Activated CD4-positive, alpha-beta T cell treated with anti-CD3 and anti-CD28 coated beads, Interleukin-2, amount 50 U/mL, for 16 hours (primary cell): ENCODE measurements at places on chromosomes 16 and 17.

DNA sequence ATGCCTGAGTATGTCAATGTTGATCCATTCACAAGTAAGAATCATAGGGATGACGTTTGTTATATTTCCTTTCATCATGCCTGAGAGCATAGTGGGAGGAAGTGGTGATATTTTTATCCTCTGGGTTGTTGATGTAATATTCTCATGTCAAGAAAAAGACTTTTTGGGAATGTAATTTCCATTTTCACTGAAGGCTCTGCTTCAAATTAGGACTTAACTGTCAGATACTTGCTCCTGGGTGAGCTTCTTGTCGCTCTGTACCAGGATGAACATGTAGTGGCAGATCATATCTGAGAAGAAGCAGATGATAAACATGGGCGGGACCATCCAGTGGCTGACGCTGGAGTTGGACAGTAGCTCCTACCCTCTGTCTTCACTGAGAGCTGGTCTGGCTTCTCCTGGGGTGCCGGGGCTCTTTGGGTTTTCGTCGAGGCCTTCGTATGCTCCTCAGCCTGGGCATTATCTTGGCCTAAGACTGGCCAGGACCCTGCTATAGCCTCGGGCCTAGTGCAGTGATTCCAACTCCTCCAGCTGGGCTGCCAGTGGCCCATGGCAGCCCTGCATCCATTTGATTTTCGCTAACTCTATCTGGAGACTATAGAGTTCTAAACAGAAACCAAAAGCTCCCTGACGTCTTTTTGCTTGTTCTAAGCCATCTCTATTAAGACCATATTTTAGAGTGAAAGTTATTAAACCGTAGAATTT, 19.7 kb downstream of the CYB5B start:
- DNase-seq, result peak; percentile 21

DNA sequence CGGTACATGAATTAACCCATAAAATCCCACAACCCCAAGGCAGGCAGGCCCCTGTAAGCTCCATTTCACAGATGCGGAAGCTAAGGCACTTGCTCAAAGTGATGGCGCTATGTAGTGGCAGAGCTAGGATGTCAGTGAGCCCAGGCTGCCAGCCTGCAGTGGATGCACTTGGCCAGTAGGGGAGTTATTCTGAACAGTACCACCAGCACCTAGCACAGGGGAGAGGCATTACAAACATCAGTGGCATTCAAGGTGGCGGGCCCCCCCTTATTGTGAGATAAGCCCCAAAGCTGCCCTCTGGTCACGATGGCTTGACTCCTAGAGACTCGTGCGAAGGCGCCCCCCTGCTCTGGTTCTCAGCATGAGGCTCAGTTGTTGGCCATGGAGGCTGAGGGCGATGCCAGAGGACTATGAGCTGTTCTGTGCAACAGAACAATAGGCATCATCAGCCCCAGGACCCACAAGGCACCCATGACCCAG, 33.8 kb downstream of the GTF3C1 start:
- peak; percentile 29 for DNase-seq

- DNase-seq, result peak; percentile 2
Observed at GRCh38 chr17:43176119-43176570, 5.1 kb downstream of the NBR1 start.

DNA sequence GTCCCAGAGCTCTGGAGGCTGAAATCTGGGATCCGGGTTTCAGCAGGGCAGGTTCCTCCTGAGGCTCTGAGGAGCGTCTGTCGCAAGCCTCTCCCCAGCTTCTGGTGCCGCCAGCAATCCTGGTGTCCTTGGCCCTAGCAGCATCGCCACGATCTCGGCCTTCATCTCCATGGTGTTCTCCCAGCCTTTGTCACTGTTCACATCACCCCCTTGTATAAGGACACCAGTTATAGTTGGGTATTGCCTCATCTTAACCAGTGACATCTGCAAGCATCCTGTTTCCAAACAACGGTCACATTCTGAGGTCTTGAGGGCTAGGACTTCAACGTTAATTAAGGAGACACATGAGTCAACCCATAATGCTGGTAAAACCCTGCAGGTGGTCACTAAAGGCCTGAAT, 2.8 kb upstream of the PPP1R27 start:
- DNase-seq, result no peak

DNA sequence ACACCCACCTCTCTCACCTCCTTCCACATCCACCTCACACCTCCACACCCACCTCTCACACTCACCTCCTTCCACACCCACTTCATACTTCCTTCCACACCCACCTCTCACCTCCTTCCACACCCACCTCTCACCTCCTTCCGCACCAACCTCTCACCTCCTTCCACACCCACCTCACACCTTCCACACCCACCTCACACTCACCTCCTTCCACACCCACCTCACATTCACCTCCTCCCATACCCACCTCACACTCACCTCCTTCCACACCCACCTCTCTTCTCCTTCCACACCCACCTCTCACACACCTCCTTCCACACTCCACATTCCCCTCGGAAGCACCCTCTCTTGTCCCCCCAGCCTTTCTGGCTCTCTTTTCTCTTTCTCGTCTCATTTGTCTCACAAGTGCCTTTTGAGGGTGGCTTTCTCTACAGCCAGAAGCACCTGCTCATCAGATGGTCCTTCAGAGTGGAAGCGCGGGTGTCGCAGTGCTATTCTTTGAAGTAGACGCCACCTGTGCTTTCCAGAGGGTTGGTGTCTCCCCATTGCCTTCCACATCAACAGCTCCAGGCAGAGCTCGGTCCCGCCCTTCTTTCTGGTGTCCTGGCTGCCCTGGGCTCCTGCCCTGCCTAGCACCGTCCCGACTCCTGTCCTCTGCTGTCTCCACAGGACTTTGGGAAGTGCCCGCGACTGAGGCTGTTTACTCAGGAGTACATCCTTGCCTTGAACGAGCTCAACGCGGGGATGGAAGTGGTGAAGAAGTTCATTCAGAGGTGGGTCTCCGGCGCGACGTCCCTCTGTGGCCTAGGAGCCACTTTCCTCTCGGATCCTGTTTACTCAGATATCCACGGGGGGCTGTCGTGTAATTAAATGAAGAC, 109.4 kb upstream of the PLCG2 start:
- no peak for DNase-seq

DNA sequence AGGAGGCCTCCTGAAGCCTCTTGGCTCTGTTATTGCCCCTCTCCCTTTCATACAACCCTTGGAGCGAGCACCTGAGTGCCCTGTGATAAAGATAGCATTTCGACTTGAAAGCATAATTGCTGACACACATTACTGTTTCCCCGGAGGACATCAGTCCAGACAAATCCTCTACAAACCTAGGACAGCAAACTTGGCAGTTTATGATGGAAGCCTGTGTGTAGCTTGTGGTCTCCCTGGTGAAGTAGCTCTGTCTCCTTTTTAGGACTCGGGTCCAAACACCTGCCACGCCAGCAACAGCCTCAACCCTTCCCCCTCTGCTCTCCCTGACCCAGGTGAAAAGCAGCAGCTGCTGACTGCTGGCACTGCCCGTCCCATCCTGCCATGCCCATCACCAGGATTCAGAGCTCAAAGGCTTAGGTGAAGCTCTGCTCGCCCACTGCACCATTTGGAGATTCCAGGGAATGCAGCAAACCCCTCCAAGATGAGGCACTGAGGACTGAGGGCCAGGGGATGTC, 55.9 kb downstream of the IRX6 start:
- DNase-seq, result no peak

DNA sequence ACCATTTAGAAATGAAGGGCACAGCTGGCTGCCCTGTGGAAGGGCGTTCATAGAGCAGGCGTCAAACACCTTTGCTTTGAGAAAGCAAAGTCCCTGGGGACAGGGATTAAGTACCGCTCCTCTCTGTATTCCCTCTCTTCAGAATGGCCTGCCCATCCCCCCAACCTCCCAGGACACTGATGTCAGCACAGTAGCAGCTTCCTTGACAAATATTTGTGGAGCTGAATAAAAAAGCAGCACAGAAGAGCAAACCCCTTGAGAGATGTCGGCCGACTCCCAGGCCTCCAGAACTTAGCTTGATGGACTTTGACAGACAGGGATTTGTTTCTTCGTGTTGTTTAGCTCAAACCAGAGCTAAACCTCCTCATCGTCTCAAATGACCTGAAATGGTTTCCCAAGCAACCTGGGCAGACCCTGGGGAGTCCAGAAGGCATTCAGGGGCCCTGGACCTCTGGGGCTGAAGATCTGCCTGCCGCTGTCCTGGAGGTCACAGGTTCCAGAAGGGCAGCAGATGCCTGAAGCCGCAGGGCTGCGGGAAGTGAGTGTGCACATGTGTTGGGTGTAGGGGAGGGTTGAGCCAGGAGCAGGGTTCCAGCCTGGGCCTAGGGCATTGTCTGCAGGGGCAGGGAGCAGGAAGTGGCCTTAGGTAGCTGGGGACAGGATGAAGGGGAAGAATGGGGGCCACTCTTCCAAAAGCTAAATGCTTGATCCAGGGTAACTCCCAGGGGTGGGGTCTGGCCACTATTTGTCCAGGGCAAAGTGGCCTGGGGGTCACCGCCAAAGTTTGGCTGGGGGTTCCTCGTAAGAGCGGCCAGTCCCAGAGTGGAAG, 42.3 kb upstream of the NKD1 start:
- no peak for DNase-seq

- no peak for DNase-seq
Observed at GRCh38 chr17:48553826-48554225, 8.9 kb upstream of the HOXB2 start.

DNA sequence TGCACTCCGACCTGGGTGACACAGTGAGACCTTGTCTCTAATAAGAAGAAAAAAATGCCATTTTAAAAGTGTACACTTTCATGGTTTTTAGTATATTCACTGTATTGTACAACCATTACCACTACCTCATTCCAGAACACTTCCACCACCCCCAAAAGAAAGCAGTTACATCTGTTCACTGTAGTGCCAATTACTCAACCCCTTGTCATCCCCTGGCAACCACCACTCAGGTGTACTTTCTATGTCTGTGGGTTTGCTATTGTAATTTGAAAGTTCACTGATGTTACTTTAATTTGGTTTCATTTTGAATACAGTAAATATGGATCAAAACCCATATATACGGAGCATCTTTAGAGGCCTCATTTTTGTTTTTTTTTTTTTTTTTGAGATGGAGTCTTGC, 6.1 kb downstream of the ZG16 start:
- peak; percentile 51 for DNase-seq
